ENCODE measurements at places on chromosomes 11 and 22.

- DNase-seq, result no peak
Observed at GRCh38 chr11:101718402-101718801, 134.6 kb upstream of the TRPC6 start.

DNA sequence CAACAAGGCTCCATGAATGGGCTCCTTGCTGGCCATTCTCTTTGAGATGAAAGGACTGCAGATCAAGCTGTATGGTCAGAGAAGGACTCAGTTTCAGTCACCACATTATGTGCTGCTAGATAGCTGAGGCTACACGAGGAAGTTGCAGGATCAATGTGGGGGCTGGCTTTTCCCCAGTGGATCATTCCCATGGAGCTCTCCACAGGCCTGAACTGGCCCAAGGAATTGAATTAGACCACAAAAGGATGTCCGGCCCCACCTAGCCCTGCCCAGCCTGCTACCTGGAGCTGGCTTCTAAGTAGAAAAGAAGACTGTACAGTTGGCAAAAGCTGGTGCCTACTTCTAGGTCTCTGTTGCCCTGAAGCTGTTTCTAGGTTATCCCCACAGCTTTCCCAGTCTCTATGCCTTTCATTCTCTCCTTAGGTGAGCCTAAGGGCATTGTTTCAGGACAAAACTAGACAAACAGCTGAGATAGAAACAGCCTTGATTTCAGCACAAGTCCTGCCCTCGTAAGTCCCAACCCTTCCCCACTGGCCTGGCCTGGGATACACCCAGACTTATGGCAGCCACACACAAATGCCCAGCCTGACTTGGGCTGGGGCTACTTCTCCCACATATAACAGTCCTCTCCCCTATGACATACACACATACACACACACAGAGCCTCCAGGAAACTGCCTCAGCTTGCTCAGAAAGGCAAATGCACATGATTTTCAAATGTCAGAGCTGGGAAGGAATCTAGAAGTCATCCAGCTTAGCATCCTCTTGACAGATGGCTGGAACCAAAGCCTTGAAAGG, 129.1 kb upstream of the NCAM1 start:
- no peak for DNase-seq

DNA sequence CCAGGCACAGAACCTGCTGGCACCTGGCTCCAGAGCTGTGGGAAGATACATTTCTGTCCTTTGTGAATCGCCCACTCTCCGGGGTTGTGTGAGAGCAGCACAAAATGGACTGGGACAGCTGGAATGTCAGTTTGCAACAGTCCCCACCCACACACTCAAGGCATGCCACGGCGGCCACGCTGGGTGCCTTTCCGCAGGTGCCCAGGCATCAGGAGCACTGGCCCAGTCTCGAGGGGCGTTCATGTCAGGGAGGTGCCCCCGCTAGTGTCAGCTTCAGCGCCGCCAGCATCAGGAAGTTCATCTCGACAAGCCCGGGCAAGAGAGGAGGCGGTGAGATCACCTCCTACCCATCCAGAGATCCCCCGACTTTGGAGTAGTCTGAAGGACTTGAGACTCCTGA, 2.1 kb downstream of the TP53AIP1 start:
- DNase-seq, result no peak

DNA sequence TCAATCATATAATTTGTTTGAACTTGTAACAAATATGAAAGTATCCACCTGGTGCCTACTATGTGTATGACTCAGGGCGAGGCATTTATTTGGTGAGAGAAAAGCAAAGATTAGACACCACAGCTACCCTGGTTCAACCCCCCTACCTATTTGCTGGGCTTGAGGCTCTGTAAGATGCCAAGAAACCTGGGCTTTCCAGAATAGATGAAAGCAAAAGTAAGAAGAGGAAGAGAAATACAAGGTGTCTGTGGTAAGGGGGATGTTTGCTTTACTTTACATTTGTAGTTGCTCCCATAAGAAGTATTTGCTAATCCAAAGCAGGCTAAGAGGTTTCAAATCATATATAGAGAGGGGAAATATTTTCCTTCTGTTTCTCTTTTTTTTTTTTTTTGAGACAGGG, 61.7 kb downstream of the DDI1 start:
- no peak for DNase-seq

GRCh38 chr11:83681906-83682610, 395.9 kb upstream of the CCDC90B start:
- no peak for DNase-seq

DNA sequence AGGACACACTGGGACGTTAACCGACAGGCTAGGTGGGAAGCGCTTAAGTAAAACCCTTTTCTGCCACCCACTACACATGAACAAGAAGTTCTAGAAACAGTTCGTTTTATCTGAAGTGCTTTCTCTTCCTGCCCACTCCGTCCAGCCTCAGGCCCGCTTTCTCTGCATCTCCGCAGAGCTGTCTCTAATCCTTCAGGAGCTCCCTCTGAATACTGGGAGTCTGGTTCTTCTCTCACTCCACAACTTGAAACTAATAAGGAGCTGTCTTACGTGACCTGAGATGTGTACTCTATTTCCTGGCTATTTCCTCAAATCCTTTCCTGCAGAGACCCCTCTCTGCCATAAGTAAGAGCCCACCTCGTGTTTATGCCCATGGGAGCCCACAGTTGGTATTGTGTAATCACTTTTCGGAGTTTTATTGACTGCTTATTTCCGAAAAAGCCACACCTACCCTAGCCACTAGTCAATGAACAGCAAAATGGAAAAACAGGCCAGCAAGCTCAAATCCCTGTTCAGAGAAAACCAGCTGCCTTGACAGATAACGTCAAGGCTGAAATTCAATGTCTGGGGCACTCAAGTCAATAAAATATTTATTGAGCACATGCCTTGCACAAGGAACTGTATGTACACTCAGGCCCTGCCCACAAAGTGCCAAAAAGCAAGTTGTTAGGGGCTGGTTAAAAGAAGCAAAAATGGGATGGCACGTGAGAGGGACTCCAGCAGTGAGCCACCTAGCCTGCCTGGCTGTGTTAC, 4.9 kb downstream of the PC start:
- DNase-seq, result no peak

DNA sequence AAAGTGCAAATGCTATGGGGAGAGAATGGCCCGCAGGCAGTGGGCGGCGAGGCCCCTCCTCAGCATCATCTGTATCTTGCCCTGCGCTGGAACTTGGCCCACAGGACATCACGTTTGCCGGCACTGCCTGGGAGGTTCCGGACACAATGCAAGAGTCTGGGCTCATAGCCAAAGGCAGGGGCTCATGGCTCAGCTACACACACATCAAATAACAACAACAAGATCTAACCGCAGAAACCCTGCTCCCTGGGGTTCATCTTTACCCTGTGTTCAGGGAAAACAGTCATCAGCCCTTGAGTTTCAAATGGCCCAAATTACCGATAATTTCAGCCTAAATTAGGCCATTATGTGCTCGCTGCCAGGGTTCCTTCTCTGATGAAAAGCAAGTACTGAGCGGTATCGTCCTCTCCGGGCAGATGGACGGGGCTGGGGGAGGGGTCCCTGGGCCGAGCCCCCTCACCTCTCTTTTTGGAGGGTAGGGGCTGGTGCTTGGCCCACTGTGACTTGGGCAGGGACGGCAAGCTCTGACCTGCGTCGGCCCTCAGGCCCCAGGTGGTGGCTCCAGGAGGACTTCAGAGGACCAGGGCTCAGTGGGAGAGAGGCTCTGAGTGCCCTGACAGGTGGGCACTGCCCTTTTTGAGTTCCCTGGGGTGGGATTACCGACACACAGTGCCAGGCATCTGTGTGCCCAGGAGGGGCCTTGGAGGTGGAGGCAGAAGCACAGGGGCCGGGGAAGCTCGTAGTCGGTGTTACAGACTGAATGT, 25.0 kb upstream of the GAL start:
- DNase-seq, result no peak

- DNase-seq, result no peak
Observed at GRCh38 chr11:5288108-5288905, 13.4 kb downstream of the OR51B4 start.

- no peak for DNase-seq
Observed at GRCh38 chr11:2102132-2102882, 36.9 kb downstream of the IGF2 start.
